ENCODE measurements at places on chromosomes 5 and 9.
A peak's percentile ranks its signal among the peaks of the same experiment; 100 is the strongest.

- DNase-seq: no peak
Observed at GRCh38 chr5:132202711-132203463, 24.8 kb downstream of the P4HA2 start.

DNA sequence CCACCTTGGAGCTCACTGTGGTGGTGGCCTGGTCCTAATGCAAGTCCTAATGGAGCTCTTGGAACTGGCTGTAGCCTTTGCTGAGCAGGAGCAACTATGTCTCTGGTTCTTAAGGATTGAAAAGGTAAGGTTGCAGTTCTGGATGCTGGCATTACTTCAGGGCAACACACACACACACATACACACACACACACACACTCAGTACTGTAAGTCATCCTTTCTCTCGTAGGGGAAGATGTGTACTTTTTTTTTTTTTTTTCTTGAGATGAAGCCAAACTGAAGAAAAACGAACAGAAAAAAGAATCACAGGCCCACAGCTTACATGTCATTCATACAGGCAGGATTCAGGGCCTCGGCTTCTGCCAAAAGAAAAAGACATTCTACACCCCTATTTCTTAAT is 81.1 kb upstream of the RPS23 start:
- no peak for DNase-seq

- peak; percentile 90 for DNase-seq
Observed at GRCh38 chr9:136769710-136770191, 5.4 kb upstream of the LCN15 start.

DNA sequence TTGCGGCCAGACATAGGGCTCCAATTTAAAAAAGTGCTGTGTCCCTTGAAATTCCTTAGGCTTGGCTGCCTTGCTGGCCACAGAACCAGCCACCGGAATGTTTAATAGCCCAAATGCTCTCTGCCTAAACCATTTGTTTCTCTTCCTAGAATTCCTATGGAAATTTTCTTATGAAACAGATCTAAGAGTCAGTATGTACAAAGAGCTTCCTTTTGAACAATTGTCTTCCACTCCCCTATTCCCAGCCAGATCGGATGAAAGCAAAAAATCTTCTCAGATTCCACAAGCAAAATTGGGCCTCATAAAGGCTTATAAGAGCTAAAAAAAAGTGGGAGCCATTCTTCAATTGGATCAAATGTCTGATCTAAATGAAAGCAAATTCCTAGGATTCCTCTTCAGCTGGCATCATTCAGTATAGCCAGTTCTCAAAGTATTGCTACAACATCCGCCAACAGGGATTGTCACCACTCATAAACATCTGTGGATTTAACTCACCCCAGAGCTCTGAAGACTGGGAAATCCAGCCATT is 104.3 kb downstream of the CEMIP2 start:
- peak; percentile 67 for DNase-seq

GRCh38 chr5:150606476-150606875 is 34.0 kb upstream of the SYNPO start:
- DNase-seq: no peak

DNA sequence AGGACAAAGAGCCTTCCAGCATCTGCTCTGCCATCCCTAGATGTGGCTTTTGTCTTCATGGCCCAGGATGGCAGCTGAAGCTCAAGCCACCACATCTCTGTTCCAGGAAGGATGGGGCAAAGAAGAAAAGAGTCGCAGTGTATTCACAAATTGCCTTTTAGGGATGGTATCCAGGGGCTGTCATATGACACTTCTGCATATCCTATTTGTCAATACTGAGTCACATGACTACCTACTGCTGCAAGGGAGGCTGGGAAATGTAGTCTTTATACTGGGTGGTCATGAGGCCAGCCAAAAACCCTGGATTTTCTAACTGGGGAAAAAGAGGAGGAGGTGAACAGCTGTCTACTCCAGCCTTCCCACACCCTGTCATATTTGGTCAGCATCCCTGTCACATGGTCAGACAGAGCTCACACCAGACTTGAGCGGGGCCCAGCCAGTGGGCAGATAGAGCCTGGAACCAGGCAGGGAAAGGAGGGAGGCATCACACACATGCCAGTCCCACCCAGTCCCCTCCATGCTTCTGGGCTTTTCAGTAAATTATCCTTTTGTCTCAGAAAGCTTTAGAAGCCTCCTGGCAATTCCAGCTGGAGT is 52.0 kb downstream of the OLFM1 start:
- DNase-seq: peak; percentile 54
